Activated CD4-positive, alpha-beta T cell treated with anti-CD3 and anti-CD28 coated beads, Interleukin-2, amount 50 U/mL, for 24 hours (primary cell): ENCODE measurements at places on chromosomes 13 and 19.

DNA sequence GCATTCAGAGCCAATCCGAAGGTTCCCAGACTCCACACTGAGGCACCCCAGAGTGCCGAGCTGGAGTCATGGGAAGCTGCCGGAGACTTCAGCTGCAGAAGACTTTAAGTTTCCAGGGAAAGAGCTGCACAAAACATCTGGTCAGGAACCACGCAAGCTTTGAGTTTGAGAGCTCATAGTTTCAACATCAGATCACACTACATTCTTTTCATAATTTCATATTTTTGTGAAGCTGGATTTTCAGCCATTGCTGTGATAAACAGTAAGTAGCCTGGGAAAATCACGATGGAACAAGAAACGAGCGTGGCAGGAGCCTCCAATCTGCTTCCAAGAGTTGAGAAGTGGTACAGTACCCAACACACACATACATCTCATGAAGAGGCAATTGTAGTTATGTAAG lies 25.5 kb upstream of the ATP12A start:
- no peak for DNase-seq

DNA sequence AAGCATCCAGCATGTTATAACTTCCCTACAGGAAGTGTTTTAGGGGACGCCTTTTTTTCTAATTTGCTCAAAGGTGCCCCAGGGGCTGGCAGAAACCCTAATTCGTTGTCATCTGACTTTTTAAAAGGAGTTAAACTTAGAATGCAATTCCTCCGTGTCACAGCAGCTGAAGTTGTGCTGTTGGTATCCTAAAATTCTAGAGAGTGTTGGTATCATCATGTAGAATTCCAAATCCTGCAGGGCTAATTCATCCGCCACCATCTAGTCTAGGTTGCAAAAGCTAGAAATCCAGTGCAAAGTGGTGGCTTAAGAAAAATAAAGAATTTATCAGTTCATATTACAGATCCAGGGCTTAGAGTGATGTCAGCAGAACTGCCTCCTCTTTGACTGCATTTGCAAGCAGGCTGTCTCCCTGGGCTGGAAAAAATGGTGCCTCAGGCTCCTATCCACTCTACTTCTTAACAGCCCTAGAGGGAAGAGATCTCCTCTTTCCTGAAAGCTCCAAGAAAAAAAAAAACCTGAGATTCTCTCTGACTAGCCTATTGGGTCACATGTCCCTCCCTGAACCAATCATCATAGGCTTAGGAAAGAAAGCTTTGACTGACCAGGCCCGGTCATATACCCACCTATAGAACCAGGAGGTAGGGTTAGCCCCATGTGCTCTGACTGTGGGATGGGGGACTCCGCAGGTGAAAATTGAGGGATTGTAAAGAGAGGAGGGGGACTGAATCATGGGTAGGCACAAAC lies 73.0 kb downstream of the MAP4K1 start:
- peak; percentile 30 for DNase-seq

GRCh38 chr13:37741536-37741935 lies 128.0 kb downstream of the TRPC4 start:
- DNase-seq = no peak

DNA sequence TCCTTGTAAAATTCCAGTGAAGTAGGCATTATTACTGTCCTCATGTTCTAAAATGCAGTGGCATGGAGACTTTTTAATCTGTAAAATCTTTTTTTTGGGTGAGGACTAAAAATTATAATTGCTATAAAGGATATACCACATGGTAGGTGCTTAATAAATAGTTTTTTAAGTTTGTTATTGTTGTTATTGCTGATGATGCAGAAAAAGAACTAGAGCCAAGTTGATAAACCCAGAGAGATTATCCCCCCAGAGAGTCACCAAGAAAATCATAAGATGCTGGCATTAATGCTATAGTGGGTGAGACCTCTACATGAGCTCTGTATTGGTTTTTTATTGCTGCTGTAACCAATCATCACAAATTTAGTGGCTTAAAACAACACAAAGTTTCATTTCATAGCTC lies 44.3 kb upstream of the CNMD start:
- DNase-seq = no peak
